ENCODE measurements at places on chromosomes 11 and 22.
A peak's percentile ranks its signal among the peaks of the same experiment; 100 is the strongest.

- DNase-seq, result peak; percentile 22
Observed at GRCh38 chr11:12841946-12842630, 167.0 kb upstream of the RASSF10 start.

- no peak for DNase-seq
Observed at GRCh38 chr11:118998822-118999221, 884 bp downstream of the CENATAC start.

DNA sequence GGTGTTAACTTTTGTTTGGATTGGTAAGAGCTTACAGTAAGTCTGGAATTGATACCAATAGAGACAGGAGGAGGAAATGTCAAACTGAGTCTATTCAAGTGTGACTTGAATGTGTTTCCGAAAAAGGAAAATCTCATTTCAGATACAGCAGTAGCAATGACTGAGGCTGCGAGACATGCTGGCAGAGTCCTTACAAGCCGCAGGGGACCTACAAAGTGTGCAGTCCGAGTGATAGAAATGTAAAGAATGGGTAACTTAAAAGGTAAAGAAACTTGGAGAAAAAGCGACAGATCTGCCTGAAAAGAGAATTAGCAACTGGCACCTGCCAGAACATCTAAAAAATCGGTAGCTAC is 444 bp downstream of the CWF19L2 start:
- DNase-seq, result no peak

- peak; percentile 62 for DNase-seq
Observed at GRCh38 chr22:29727131-29727523, 7.3 kb downstream of the CABP7 start.

GRCh38 chr22:23523713-23524112 is 56.4 kb downstream of the IGLL1 start:
- no peak for DNase-seq
